ENCODE measurements at places on chromosomes 1 and 21. TPM values are rescaled to one million over a fixed set of nuclear protein-coding genes. Genes with fewer than 3 reads are reported as not detected.

Gene C1orf185
- total RNA-seq, result not detected

Gene OR2T11
- total RNA-seq, result not detected

GRCh38 chr1:27570784-27571183, 33.2 kb downstream of the AHDC1 start:
- H3K4me3 ChIP-seq, result no peak overlapping the region
- DNase-seq, result no peak
- peaks cover 49% of the 10 kb centered on the region for H3K4me1 ChIP-seq
- no peaks in the 10 kb centered on the region for H3K27me3 ChIP-seq
- no peak overlapping the region for H3K27ac ChIP-seq
- H3K36me3 ChIP-seq, result no peaks in the 10 kb centered on the region

- no peak overlapping the region for H3K27ac ChIP-seq
- H3K4me3 ChIP-seq, result no peak overlapping the region
- H3K27me3 ChIP-seq, result no peaks in the 10 kb centered on the region
- H3K4me1 ChIP-seq, result peaks cover 45% of the 10 kb centered on the region
Observed at GRCh38 chr1:19616489-19616888, 27.6 kb upstream of the NBL1 start.

DNA sequence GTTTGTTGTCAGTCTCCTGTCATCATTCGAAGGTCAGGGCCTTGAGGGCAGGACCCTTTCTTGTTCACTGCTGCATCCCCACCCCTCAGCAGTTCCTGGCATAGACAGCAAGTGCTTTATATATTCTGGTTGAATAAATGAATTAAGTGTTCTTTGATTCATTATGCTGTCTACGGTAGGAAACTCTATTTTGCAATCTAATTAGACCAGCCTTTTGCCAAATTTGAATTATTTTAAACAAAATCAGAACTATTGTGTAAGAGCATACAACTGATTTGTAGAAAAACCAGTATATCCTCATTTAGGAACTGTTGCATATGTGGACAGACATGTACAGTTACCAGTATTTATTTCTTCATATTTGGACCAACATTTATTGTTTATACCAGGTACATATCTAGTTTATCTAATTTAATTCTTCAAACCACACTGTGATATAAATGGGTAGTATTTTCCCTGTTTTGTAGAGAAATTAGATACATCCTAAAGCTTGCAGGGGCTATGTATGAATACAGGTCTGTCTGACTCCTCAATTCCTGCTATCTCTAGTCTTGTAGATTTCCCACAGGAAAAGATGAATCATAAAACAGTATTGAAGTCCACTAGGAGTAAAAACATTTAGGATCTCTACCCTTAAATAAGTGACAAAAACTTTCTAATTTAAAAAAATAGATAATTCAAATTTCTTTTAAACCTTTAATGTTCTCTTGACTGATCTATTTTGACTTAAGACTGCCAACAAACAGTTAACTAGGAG, 10.4 kb downstream of the MGST3 start:
- H3K27ac ChIP-seq, result no peak overlapping the region
- H3K4me1 ChIP-seq, result peaks cover 28% of the 10 kb centered on the region
- no peak for DNase-seq
- H3K36me3 ChIP-seq, result no peaks in the 10 kb centered on the region
- H3K27me3 ChIP-seq, result no peaks in the 10 kb centered on the region
- H3K4me3 ChIP-seq, result no peak overlapping the region

DNA sequence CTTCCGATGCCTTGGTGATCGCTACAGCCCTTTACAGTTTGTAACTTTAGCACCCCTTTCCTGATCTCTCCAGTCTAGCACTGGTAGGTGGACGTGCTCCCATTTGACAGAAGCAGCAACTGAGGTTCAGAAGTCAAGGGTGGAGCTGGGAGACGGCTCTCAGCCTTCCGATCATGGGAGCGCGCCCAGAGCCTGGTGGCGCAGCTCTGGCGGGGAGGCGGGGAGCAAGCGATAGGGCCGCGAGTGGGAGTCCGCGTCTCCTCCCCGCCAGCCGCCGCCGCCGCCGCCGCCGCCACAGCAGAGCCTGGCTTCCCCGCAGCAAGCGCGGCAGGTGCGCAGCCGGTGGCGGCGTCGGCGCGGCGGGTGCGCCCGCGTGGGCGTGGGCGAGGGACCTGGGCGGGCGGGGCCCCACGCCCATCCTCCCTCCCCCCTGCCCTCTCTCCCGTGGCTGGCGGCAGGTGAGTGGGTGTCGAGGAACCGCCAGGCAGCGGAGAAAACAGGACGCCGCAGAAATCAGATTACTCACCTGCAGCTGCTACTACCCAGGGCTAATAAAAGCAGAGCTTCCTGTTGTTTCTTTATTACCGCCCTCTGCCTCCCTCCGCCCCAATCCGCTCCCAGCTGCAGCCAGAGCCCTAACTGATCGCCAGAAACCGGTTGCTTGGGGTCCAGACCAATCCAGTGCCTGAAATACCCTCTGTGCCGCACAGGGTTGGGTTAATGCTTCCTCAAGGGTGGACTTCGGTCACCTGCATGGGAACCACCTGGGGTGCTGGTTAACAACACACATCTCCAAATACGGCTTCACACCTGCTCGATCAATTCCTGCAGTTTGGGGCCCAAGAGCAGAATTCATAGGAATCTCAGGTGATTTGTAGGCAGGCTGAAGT, 60.2 kb upstream of the ID3 start:
- peaks cover 89% of the 10 kb centered on the region for H3K4me1 ChIP-seq
- peak overlapping the region; percentile 95 for H3K27ac ChIP-seq
- H3K36me3 ChIP-seq, result no peaks in the 10 kb centered on the region
- DNase-seq, result peak; percentile 82
- peak overlapping the region; percentile 81 for H3K4me3 ChIP-seq
- no peaks in the 10 kb centered on the region for H3K27me3 ChIP-seq

DNA sequence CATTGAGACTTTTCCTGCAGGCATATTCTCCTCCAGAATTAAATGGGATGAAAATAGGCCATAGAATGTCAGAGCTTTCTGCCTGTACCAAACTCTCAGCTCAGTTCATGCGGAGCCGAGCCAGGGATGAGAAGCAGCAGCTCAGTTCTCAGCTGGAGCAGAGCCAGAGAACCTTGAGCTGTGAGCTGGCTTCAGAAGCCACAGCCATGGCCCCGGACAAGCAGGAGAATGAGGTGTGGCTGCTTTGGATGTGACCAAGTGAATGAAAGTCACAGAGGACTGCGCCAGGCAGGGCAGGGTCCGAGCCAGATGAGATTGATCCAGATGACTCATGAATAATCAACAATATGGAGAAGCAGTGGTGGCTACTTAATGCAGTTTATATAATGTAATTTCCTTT, 633.8 kb downstream of the NCAM2 start:
- DNase-seq, result no peak
- H3K27me3 ChIP-seq, result no peaks in the 10 kb centered on the region
- no peak overlapping the region for H3K4me3 ChIP-seq
